ENCODE measurements at places on chromosomes 3 and 15.
A peak's percentile ranks its signal among the peaks of the same experiment; 100 is the strongest.

DNA sequence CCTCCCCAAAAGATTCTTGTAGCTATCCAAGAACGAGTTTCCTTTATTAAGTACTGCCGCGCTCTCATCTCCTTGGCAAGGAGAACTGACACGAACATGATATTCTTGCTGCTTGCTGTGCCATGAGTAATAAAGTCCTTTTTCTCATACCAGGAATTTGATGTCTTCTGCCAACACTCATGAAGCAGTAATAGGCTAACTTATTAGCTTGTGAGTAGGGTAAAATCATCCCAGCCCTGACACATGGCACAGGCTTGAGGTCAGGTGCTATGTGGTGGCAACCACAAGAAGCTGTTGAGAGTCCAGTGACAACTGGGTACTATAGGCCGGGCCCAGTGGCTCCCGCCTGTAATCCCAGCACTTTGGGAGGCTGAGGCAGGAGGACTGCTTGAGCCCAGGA is 22.7 kb upstream of the UBXN7 start:
- DNase-seq: no peak

GRCh38 chr15:43330780-43331087 is 361 bp upstream of the LCMT2 start:
- no peak for DNase-seq

DNA sequence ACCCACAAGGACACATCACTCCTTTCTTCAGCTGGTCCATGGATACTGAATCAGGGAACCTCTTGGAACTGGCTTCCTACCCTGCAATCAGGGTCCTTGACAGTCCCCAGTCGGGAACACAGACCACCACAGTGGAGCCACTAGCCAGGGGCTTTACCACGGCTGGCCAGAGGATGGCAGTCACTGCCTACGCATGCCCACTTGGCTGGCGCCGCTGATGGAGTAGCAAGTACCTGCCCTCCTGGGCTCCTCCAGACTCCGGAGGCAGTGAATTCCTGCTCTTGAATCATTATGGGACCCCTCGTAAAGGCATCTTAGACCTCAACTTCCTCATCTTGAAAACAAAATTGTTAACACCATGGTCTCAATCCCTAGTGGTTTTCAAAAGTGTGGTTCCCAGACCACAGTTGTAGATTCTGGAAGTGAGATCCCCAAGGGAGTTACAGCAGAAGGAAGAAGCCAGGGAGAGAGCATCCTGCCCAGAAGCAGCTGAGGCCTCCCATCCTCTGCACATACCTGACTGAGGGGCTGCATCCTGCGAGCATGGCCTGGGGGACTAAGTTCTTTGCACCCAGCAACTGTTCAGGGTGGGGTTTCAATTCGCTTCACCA is 9.1 kb upstream of the SKIC8 start:
- DNase-seq: peak; percentile 74

- DNase-seq: no peak
These were observed 49.0 kb downstream of the LARS2 start for GRCh38 chr3:45437383-45437782.

GRCh38 chr15:89575656-89576416 is 567 bp downstream of the TICRR start:
- DNase-seq: no peak

GRCh38 chr3:56422316-56422715 is 46.0 kb downstream of the ERC2 start:
- DNase-seq: no peak

DNA sequence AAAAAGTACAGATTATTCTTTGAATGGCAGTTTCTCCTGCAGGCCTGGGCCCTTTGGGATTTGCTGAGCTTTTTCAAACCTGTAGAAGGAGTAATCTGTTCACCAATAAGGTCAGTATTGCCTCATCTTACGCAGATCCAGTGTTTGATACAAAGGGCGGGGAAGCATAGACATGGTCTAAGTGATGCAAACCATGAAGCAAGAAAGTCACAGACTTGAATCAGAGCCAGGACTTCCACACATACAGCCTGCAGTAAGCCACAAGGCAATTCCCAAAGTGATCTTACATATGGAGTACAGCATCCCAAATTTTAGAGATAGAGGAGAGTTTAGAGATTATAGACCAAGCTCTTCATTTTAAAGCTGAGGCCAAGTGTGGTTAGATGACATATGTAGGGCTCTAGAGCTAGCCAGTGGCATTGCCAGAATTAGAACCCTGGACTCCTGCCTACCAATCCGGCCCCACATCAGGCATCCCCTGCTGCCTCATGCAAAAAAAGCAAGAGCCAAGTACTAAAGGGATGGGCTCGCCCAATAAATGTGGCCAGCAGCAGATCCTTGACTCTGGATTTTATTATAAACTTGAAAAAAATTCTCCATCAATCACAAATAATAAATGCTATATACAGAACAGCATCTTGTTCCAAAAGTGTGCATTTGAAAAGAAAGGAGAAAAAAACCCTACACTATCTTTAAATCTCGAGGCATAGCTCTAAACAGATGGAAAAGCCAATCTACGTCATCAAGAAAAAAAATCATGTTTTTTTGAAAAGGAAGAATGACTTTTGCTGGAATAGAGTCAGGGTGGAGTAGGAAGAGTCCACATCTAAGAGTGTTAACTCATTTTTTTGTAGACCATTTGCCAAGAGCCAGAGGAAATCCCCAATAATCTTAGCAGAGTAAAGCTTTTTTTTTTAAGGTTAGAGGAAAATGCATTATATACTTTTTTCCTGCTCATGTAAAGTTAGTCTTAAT is 24.0 kb downstream of the ABI3BP start:
- no peak for DNase-seq

All from LoVo (cell line).